ENCODE measurements at places on chromosomes 7 and 10.

GRCh38 chr7:151247611-151248345 lies 716 bp downstream of the SMARCD3 start:
- no peak for DNase-seq

- no peak for DNase-seq
Measured at GRCh38 chr7:51123322-51124019, 193.1 kb downstream of the COBL start.

DNA sequence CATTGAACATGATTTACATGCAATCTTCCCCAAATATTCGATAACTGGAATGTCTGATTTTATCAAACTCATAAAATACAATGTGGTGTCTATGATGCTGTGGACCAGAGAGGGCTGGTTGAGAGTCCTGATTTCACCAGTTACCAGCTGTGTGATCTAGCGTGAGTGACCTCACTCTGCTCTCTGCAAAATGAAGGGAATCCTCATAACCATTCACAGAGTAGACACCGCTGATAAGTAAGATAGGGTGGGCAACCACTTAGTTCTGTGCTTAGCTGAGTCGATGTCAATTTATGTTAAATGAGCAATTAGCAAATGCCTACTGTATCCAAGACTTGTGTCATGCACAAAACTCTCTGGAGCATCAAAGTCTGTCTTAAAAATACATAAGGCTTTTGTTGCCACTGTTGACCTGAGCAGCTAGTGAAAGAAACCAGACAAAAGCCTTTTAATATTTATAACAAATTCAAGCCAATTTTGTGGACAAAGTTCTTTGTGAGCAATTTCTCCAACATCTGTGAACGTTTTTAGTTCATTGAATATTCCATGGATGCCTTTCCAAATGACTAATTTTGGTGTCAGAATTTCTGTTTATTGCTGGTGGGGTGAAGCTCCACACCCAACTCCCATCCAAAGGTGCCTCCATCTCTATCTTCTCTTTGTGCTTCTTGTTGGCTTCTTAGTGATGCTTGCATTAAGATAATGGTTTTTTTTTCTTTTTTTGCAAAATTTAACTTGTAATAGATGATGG lies 314.2 kb downstream of the ADRA2A start:
- DNase-seq, result no peak

DNA sequence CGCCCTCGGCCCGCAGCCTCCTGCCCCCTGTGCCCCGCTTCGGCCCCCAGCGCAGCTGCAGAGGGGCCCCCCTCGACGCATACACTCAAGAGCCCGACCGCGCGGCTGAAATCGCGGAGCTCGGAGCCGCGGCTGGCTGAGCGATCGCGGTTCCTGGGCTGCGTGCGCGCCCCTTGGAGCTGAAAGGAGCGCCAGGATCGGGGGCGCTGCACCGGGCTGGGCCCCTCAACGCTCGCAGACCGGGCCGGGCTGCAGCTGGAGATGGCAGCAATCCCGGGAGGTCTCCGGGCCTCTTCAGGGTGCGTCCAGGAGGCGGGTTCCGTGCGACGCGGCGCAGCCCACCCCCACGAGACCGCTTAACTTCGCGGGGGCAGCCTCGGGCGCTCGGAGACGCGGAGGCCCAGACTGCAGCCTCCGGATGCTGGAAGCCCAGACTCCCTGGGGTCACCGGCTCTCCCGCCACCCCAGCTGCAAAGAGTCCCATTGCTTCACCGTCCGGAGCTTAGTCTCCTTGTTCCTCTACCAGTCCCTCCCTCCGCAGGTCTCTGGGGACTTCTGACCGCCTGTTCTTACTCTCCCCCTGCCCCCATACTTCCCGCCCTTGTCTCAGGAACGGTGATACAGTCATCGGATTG lies 73.0 kb upstream of the LRRC4 start:
- no peak for DNase-seq

DNA sequence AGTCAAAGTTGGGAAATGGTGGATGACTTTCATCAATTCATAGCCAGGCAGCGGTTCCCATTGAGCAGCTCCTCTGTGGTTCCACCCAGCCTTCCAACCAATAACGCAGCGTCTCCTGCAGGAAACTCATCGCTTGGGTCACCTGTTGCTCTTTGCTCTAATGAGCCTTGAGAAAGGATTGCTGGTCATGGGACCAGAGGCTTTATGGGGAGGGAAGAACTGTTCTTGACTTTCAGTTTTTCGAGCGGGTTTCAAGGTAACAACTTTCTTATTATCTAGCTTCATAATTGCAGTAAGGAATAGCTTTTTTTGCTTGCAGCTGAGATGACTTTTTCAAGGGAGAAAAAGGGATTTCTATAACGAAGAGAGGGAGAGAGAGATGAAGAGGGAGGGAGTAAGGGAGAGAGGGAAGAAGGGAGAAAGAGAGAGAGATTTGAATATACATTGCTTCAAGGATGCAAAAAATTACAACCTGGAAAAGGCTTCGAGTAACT lies 405 bp upstream of the ENTPD1 start:
- peak; percentile 3 for DNase-seq

- no peak for DNase-seq
Measured at GRCh38 chr10:11959966-11960365, 82.6 kb downstream of the UPF2 start.

DNA sequence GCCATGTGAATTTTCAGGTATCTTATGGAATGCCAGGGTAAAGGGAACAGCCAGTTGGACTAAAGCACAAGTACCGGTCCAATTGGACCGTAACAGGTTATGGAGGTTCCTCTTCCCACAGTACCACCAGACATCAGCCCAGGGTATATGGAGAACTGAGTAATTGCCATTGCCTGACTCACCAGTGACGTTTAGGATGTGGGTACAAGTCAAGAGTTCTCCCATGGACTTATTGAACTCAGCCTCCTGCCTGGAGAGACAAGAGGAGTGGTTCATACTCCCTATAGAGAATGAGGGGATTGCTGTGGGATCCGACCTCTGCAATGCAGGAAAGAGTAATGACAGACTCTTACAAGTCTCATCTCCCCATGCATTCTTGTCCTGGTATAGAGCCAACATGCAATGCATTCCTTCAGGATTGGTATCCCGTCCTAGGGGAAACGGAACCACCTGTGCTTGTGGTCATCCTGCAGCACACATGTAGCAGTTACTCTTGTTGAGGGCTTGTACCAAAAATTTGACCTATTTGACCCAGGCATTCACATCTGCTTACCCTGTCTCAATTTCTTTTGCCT lies 30.7 kb upstream of the ELOVL3 start:
- DNase-seq, result no peak

GRCh38 chr7:29937132-29937531 lies 52.5 kb downstream of the SCRN1 start:
- DNase-seq, result no peak

DNA sequence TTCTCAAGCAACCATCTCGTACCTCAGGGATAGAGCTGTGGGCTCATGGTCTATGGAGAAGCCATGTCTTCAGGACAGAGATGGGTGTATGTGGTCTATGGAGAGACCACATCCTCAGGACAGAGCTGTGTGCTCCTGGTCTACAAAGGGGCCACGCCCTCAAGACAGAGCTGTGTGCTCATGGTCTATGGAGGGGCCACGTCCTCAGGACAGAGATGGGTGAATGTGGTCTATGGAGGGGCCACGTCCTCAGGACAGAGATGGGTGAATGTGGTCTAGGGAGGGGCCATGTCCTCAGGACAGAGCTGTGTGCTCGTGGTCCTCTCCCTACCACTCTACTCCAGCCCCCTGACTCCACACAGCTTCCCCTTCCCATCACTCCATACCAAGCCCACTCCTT lies 117.8 kb downstream of the WDR37 start:
- no peak for DNase-seq

DNA sequence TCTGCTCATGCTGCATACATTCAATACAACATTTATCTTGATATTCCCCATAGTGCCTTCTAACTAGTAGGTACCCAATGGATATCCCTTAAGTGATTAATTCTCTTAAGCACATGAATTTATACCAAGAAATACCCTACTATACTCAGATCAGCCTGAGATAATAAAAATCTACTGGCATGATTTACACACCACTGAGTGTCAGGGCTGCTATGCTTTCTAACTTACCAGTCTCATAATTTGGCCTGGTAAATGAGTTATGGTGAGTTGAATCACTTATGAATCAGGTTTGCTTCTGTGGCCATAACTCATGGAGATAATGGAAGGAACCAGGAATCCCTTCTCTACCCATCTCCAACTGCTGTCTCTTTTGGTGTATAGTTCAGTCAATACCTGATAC lies 122.8 kb downstream of the THSD7A start:
- DNase-seq, result no peak

DNA sequence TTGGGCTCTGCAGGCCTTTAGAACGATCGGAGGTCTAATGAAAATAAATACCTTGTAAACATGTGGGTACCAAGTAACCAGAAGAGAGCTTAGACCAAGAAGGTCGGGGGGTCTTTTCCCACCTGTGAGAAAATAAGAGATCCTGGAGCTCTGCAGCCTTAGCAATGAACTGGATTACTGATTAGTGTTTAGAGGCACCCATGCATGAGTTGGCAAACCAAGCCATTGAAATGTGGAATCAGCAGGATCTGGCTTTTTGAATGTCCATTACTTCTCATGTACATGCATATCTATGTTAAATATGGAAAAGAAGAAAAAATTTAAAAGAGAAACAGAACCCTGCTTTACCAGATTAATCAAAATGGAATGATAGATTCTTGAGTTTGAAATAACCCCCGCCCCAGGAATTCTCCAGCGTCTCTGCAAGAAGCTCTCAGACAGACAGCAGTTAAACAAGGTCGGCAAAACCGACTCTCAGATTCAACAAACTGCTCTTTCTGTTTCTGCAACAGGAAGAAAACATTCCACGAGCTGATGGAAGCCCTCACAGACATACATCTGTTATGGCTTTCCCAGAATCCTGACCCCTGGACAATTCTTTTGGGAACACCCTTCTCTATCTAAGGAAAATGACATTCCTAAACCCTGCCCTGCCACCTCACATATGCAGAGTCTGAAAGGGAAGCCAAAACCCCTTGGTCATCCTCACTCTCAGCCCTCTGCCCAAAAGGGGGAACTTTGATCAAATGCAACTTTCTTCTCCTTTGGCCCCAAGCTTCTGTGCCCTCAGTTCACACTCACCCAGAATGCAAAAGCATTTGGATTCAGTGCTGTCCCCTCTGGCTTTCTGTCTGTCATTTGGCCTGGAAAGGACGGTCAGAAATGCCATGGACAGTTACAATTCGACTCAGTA lies 78.7 kb upstream of the EN2 start:
- DNase-seq, result no peak

- DNase-seq, result no peak
Measured at GRCh38 chr10:133336577-133337369, at the start of gene CALY. TSS of gene CALY (minus strand) at chr10:133336896. CDS start at chr10:133328989, 7,907 bp downstream.

GRCh38 chr10:33777223-33777622 lies 442.8 kb upstream of the NRP1 start:
- no peak for DNase-seq

DNA sequence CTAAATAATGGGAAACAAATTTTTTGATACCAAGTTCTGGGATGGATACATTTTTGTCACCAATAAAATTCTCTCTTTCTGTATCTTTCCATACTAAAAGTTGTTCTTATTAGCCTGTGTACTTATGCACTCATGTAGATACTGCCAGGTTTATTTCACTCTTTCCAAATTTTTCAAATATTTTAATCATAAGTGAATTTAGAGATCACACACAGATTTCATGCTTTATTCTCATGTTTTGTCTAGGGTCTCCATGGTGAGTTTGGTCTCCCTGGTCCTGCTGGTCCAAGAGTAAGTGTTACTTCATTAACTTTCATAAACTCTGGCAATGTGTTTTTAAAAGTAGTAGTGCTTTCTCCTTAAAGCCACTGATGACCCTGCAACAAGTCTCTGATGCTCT lies 20.3 kb downstream of the COL1A2 start:
- DNase-seq, result no peak

DNA sequence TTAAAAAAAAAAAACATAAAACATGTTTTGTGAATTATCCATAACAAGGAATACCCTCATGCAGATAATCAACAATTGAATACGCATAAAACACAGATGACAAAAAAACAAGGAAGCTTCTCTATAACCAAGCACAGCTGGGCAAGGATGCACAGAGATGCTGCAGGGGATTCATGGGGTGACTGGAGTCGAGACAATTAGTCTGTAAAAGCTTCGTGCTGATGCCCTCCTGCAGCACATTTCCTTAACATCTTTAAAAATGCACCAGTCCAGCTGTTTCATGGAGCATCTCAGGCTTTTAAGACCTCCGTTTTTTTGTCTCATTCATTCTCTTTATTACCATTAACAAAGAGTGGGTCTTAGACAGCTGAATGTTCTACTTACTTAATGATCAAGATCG lies 794.0 kb upstream of the C7orf33 start:
- no peak for DNase-seq

- DNase-seq, result no peak
Measured at GRCh38 chr10:89388806-89389205, 3.6 kb upstream of the IFIT1 start.

- no peak for DNase-seq
Measured at GRCh38 chr7:112866424-112866823, 76.2 kb upstream of the TMEM168 start.

- no peak for DNase-seq
Measured at GRCh38 chr10:114703377-114704107, 45.5 kb upstream of the ABLIM1 start.

GRCh38 chr7:41887416-41887815 lies 184.5 kb upstream of the INHBA start:
- no peak for DNase-seq

- no peak for DNase-seq
Measured at GRCh38 chr7:30678805-30679204, 3.5 kb downstream of the CRHR2 start.

DNA sequence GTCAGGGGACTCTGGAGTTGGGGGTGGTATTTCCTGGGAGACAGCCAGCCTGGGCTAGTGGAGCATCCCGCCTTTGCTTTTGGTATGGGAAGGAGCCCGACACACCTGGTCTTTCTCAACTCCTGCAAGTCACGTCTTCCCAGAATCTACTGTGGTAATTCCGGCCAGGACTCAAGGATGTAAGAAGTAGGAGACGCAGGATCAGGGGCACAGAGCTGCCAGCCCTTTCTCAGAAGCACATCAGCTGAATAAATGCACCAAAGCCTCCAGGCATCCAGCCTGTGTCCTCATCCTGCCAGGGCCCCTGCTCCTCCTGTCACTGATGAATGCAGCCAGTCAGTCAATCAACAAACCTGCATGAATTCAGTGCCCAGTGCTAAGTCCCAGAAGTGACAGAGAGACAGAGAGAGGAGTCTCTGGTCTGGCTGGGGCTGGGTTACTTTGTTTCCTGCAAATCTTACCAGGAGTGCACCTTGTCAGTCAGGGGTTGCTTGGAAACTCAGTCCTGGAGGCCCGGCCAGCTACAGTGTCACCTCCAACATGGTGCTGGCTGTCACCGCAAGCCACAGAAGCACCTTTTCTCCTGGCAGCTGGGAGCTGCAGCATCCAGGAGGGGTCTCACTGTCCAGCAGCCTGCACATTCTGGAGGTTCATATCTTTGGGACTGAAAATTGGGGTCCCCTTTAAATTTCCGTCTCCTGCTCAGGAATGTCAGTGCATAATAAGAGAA lies 101.8 kb downstream of the PTPRE start:
- no peak for DNase-seq

GRCh38 chr7:112610636-112611035 lies 129.8 kb downstream of the LSMEM1 start:
- DNase-seq, result no peak

Data from LNCaP clone FGC (cell line).